ENCODE measurements at places on chromosomes 6 and 20. TPM values are rescaled to one million over a fixed set of nuclear protein-coding genes. Genes with fewer than 3 reads are reported as not detected.

DNA sequence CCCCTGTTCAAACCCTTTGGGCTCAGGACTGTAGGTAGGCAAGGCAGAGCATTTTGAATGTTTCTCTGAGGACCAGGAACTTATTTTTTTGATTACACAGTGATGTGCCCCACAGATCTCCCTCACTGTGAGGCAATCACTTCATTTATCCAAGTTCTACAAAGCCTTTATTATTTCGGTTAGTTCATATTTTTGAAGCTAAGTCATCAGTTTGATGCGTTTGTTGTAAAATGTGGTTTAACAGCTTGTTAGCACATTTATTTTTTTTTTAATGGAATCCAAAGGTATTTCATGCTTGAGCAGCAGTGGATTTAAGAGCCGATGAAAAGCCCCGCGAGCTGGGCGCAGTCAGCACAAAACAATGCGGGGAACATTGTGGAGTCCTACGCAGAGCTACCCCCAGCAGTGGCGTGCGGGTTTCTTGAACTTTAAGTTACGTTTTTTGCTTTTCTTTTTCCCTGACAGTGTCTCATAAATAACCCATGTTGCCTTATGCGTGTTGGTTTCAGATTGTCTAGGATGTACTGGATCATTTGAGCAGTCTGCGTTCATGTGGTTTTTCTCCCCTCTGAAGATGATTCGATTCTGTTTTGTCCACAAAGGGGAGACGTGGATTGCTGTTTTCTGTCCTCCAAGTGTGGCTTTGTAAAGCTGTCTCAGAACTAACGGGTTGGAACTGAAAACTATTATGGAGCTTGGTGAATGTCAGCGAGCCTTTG is 233.6 kb upstream of the BMP2 start:
- no peak for DNase-seq

GRCh38 chr6:38720295-38720694 is 5.2 kb downstream of the DNAH8 start:
- DNase-seq: no peak

Gene PPP1R3D
- total RNA-seq: 5.1 TPM

DNA sequence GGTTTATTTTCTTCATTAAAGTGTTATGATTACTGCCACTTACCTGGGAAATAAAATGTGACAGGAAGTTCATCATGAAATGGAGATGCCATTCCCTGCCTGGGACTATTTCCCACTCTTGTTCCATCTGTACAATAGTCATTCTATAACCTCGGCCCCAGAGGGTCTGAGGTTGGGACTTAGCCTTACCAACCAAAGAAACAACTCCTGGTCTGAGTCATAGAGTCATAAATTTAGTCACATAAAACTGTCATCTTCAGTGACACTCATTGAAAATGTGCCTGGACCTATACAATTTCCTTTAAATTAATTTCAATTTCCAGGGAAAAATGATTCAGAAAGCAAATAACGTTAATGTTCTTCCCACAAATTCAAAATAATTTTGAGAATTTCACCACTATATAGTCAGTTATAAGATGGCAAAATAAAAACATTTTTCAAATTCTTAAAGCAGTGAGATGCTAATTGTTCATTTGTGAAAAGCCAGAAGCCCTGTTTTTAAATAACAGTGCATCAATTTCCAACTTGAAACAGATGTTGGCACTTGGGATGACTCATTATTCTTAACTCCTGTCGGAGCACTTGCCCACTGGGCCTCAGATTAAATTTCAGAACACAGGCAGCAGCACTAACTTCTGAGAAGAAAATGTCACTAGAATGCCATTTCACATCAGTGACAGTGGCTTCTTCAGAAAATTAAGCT is 201.2 kb upstream of the SMLR1 start:
- DNase-seq: no peak

GRCh38 chr20:9532069-9532838 is 17.9 kb downstream of the LAMP5 start:
- no peak for DNase-seq

Gene STMN3
- total RNA-seq: 34.1 TPM

Gene HLA-DQA2
- total RNA-seq: not detected

GRCh38 chr20:46757754-46758678 is 48.6 kb downstream of the SLC2A10 start:
- no peak for DNase-seq

DNA sequence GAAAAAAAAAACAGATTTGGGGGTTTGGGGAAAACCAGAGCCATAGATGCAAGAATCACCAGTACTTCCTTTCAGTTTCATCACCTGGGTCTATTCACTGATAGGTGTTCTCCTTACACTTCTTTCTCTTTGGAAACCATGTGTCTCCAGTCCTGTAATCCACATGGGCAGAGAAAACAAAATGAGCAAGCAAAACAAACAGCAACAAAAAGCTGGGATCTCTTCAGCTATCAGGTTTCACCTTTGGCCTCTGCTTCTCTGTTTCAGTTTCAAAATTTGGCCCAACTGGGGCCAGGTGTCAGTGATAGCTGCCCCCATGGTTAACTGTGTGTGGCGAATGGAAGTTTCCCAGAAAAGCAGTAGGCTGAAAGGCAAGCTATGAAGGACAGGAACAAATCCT is 220.0 kb upstream of the THBS2 start:
- DNase-seq: no peak

- DNase-seq: no peak
These were observed 544.4 kb upstream of the JAG1 start for GRCh38 chr20:11218173-11218680.

GRCh38 chr6:38813041-38813823 is 98.1 kb downstream of the DNAH8 start:
- DNase-seq: no peak

DNA sequence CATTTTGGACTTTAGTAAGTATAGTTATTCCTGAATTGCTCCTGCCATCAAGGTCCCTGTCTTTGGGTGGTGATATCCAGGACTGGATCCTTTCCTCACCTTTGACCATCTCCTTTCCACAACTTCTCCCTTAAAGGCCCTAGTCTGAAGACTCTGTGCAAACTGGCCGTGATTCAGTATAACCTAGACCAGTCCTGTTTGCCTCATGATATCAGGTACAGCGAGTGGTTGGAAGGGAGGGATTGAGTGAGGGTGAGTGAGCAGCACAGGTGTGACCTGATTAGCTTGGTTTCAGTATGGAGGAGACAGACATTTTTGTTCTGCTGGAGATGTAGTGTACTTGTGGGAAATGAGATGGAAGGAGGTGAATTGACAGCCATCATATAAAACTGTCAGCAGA is 2.3 kb upstream of the RRP36 start:
- no peak for DNase-seq

DNA sequence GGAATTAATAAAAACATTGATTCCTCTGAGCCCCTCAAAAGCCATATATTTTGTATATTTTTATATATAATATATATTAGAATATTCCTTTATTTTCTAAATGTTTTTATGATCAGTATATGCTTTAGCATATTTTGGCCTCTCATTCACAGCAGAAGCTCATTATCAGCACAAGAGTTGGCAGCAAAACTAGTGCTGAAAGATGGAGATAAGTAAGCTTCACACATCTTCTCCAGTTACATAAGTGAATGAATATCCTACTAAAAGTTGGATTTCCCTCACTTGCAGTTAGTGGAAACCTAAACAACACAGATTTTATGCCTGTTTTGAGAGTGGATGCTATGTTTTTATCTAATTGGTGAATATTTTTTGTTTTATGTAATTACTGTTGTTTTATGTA is 1303.8 kb upstream of the ADGRB3 start:
- DNase-seq: no peak

Gene NEURL2
- total RNA-seq: 8.1 TPM

Gene MRAP2
- 2.7 TPM for total RNA-seq

DNA sequence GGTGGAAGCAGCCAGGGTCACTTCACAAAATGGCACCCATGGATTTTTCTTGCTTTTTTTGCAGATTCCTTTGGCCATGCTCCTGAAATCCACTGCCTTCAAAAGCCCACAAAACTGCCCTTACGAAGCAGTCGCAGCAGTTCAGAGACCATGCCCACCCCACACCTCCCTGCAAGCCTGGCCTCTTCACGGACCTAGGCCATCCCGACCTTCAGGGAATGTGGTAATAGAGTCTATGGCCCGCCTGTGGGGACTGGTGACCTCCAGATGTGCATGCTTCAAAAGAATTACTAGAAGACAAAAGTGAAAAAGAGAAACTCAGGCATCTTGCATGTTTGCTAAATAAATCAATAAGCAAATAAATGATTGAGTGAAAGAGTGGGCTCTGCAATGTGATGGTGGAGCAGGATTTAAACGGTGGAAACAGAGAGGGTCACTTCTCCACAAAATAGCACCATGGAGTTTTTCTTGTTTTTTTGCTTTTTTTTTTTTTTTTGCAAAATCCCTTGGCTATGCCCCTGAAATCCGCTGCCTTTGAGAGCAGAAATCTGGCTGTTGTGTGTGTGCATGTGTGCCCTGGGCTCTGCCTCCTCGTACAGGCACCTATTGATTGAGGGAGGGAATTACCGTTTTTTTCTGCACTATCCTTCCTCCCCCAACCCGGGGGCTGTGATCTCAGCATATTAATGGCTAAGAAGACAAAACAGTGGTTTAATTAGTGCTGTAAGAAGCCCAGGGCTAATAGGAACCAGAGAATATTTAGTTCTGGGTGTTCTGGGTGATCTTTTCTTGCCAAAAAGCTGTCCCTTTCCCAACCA is 107.4 kb downstream of the PXDC1 start:
- no peak for DNase-seq

DNA sequence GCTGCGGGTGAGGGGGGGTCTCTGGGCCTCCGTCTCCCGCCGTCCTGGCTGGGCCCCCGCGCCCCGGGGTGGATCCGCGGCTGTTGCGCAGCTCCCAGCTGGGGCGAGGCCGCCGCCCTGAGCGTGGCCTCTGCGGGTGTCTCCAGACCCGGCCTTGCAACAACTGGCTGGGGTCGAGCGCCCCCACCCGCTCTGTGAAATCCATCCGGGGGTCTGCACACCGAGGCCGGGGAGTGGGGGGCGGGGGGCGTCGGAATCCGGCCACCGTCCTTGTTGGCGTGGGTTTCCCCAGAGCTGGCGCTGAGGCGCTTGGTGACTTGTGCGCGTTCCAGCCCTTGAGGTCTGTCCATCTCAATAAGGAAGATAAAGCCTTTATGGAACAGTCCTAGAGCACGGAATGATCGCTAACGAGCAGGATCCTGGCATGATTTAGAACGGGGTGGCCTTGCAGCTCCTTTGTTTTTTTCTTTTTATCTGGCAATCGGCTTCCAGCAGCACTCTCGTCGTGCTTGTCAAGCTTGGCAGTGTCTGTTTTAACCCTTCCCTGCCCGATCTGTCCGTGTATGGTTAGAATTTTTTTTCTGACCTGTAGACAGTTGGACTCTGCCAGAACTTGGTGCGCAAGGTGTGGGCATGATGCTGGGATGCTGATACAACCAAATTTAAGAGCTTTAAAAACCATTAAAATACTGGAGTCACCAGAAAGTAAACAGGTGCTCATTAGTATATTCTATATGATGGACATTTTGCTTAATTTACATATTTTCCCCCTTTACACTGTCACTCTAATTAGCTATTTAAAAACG is 675 bp downstream of the DSTN start:
- DNase-seq: no peak
